HuH-7.5 (cell line): ENCODE measurements at places on chromosomes 2 and 18.

DNA sequence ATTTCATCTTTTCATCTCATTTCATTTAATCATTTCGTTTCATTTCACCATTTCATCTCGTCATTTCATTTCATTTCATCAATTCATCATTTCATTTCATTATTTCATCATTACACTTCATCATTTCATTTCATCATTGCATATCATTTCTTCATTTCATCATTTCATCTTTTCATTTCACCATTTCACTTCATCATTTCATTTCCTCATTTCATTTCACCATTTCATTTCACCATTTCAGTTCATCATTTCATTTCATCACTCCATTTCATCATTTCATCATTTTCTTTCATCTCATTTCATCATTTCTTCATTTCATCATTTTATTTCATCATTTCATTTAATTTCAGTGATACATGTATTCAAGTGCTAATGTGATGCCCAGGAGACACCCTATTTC, 127.1 kb downstream of the ANKRD30BL start:
- no peak for DNase-seq

DNA sequence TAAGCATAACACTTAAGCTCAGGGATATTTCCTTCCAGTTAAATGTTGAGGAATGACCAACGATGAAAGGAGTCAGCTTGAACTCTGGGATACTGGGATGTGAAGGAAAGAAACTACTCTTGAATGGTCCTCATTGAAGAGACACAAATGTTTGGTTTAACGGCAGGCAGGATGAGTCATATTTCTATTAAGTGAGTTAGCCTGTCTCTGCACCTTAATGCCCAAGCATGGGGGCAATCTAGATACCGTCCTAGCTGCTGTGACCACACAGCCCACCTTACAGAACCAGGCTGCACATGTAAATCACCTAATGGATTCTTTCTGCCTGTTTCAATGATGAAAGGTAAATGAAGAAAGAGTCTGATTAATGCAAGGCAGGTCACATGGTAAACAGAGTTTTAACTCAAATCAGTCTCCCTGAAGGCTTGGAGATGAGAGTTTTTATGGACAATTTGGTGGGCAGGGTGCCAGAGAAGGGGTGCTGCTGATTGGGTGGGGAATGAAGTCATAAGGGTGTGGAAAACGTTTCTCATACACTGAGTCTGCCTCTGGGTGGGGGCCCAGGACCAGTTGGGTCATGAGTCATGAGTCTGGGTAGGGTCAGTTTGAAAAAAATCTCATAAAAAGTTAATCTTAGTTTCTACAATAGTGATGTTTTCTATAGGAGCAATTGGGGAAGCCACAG, 144.6 kb upstream of the MMADHC start:
- DNase-seq: no peak

GRCh38 chr2:154046493-154046892, 174.8 kb downstream of the GALNT13 start:
- DNase-seq: no peak

DNA sequence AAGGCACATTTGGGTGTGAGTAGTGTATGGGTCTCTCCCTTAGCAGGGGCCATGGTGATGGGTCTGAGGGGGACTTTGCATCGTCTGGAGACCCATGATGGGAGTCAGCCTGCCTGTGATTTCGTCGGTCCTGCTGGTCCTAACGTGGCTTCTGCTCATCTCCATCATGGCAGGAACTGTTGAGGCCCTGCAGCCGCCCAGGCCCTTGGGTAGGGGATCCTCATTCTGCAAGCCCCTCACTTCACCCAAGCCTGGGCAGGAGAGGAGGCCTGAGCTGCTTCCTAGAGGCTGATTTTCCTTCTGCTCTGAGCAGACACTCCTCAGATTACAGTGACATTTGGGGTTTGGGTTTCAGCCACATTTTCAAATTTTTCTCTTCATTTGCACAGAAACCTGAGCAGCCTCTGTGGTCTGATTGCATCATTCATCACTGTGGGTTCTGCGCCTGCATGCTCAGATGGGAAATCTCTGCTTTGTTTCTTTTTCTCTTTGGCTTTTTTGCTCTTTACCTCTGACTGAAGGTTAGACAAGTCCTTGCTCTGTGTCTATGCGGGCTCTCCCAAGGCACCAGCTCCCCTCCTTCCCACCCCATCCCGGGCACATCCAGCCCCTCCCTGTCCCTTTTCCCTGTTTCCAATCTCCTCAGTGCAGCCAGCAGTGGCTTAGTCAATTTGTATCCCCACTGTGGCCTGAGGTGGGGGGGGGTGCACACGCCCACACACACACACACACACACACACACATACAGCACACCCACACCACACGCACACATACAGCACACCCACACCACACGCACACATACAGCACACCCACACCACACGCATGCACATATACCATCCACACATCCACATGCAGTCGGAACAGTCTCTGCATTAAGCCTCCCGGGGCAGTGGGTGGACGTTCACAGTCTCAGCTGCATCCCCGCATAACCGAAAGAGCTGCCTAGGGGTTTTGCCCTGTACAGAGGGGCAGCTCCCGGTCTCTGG, 305.4 kb upstream of the HS6ST1 start:
- no peak for DNase-seq

DNA sequence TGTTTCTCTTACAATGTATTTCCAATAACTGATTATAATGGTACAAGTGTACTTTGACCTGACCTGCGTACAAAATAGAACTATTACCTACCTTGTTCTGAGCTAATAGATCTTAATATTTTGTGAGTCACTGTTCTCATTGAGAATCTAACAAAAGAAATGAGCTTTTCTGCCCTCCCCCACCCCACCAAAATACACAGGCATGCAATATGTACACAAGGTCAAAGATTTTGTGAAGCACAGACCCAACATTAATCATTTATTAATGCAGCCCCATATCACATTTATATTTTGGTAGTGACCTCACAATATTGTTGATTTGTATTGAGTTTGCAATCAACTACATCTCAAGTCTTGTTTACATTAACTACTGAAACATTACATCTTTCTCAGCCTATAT, 86.5 kb downstream of the CDH20 start:
- DNase-seq: no peak

- DNase-seq: no peak
These were observed 22.5 kb upstream of the LYPD6B start for GRCh38 chr2:149015926-149016563.
